T-helper 2 cell (primary cell): ENCODE measurements at places on chromosomes 5 and 9.

- DNase-seq: no peak
These were observed 12.4 kb downstream of the SLC36A1 start for GRCh38 chr5:151459680-151460324.

GRCh38 chr5:171898386-171898785 is 108.1 kb downstream of the FBXW11 start:
- no peak for DNase-seq

- DNase-seq: no peak
These were observed 3.3 kb upstream of the PURA start for GRCh38 chr5:140110646-140110957.

DNA sequence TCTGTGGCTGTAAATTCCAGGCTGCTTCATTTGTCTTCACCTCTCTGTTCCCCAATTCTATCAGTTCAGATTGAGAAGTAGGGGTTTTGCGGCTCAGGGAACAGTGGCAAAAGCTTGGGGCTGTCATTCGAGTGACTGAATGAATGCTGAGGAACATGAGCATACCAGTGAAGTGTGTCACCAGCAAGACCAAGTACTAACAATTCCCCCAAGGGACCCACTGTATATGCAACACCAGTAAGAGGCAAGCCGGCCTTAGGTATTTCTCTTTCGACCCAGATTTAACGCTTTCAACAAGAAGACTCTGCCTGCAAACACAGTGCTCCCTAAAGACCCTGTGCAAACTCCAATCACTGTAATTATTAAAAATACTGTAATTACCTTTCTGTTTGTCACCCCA is 25.8 kb downstream of the KLHL3 start:
- DNase-seq: no peak

GRCh38 chr9:91795598-91796241 is 154.3 kb downstream of the ROR2 start:
- DNase-seq: no peak

DNA sequence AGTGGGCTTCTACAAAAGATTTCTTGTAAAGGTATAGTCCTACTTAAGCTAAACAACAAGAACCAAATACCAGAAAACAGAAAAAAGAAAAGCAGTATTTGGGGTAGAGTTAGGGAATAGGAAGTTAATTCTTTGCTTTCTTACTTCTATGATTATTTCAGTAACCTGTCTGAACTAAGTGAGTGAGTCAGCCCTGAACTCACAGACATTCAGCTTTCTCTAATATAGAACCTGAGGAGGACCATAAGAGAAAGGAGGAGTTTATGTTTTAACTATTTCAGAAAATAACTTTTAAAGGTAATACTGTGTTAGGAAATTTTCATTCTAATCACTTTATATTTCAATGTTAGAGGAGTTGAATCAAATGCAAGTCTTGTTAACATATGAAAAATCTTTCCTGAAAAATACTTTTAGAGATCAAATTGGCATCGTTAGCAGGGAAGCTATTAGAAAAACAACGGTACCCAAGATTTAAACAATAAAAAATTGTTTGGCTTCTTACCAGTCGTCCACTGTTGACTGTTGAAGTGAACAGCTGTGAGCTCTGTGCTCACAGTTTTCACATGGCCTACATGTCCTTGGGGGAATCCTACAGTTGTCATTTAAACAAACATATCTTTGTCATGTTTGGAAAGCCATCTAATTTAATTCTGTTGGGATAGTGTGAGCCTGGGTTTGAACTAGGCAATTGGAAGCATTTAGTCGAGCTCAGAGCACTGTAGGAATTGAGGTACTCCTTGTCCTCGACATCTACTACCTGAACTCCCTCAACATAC is 19.9 kb upstream of the ZFAND5 start:
- DNase-seq: no peak

GRCh38 chr5:57032151-57032551 is 80.2 kb upstream of the MIER3 start:
- no peak for DNase-seq

GRCh38 chr9:96327694-96328352 is 25.8 kb upstream of the HSD17B3 start:
- no peak for DNase-seq
